ENCODE measurements at places on chromosomes 6 and 20.
A peak's percentile ranks its signal among the peaks of the same experiment; 100 is the strongest.

GRCh38 chr20:324177-325044 is 941 bp upstream of the SOX12 start:
- peak; percentile 59 for DNase-seq

DNA sequence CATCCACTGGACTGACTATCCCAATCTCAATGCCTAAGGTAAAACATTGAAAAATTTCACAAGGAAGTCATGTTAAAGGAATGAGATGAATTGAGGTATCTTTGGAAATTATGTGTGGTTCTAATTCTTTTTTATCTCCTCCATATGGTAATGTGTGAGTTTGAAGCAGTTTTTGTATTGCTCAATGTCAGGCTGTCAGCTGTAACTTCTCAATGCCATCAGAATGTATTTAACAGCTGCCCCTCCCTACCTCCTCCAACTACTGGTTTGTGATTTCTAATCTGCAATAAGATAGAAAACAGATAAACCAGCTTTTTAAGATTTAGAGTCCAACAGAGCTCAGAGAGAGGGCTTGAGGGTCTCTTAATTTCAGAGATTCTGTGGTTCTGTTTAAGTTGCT is 1005.8 kb upstream of the ADGRB3 start:
- no peak for DNase-seq

DNA sequence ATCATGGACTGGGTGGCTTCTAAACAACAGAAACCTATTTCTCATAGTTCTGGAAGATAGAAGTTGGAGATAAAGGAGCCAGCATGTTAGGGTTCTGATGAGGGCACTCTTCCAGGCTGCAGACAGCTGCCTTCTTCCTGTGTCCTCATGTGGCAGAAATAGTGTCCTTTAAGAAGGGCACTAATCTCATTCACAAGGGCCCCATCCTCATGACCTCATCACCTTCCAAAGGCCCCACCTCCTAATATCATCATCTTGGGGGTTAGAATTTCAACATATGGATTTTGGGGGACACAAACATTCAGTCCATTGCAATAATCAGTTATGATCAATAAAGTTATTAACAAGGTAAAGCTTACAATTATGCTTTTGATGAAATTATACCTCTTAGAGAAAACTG is 130.8 kb upstream of the SLC22A23 start:
- DNase-seq: no peak

DNA sequence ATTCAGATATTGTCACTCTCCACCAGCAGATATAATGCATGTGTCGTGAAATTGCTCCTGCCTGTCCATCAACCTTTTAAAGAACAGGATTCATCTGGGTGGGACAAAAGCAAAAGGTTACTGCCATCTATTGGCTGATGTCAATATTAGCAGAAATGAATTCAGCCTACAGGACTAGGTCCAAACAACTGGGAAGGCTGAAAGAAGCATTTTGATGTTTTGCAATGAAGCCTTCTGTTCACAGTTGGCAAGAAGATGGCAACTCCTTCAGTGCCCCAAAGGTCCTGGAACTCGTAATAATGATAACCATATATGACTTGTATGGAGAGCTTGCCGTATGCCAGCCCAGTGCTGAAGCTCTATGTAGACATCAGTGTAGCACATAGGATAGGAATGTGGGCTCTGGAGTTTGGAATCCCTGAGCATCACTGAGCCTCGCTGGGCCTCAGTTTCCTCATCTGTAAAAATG is 7.5 kb downstream of the BCAS1 start:
- peak; percentile 58 for DNase-seq

GRCh38 chr6:72742001-72742673 is 120.3 kb downstream of the KCNQ5 start:
- no peak for DNase-seq

GRCh38 chr6:44304282-44305199 is 8.6 kb downstream of the AARS2 start:
- DNase-seq: peak; percentile 16

DNA sequence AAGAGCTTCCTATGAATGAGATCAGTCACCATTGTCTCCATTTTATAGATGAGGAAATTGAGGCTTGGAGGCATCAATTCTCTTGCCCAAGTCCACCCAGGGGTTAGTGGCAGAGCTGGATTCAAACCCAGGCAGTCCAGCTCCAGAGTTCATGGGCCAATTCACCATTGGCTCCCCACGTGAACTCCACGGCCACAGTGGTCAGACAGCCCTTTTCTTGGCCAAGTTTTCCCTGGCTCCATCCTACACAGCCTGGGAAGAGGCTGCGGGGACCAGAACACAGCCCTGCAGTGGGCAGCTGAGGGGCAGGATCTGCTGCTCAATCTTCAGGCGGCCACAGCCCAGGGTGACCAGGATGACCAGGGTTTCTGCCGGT is 20.5 kb downstream of the TGM2 start:
- no peak for DNase-seq

DNA sequence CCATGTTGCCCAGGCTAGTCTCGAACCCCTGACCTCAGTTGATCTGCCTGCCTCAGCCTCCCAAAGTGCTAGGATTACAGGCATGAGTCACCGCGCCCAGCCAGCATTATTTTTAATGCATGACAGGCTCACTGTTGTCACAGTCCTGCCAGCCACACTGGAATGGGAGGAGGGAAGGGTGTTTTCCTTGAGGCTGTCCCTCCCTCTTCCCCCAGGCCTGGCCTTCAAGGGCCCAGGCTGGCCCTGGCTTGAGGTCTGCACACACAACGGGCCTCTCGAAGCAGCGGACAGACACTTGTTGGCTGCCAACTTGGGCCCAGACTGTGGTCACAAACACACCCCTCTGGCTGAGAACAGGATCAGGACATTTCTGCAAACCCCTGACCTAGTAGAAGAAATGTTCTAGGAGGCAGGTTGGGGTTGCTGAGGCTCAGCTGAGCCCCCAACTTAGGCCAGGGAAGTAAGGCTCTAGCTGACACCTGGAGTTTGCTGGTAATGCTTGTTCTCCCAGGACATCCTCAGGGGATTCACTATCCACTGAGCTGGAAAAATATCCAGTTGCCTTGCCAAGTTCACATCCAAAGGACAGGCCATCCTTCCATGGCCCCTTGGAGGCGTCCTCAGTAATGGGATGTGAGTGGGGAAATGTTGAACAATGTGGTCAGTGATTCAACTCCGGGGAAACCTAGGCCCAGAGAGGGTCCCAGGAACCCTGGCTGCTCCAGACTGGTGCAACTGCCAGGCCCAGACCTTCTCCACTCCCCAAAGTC is 9.9 kb downstream of the SNTA1 start:
- DNase-seq: peak; percentile 41

- DNase-seq: no peak
Observed at GRCh38 chr6:63140692-63141318, 70.5 kb upstream of the FKBP1C start.

- no peak for DNase-seq
Observed at GRCh38 chr6:17494919-17495318, 101.5 kb downstream of the CAP2 start.

DNA sequence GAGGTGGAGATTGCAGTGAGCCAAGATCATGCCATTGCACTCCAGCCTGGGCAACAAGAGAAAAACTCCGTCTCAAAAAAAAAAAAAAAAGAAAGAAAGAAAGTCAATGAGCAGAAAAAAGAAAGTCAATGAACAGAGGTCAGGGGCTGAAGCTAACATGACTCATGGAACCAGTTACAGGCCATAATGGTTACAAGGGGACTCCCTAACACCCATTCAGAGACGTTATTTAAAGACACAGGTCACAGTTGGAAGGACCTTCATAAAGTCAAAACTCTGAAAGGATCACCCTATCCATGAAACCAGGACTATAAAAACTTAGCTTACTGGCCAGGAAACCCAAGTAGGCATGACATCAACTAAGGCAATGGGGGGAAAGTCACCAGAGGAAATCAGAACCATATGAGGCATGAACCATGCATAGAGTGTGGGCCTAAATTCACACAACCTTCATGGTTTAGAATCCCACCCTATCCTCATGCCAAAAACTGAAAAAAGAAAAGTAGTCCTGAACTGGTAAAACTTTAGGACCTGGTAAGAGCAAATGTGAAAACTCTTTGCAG is 18.2 kb downstream of the FBXL4 start:
- peak; percentile 32 for DNase-seq

DNA sequence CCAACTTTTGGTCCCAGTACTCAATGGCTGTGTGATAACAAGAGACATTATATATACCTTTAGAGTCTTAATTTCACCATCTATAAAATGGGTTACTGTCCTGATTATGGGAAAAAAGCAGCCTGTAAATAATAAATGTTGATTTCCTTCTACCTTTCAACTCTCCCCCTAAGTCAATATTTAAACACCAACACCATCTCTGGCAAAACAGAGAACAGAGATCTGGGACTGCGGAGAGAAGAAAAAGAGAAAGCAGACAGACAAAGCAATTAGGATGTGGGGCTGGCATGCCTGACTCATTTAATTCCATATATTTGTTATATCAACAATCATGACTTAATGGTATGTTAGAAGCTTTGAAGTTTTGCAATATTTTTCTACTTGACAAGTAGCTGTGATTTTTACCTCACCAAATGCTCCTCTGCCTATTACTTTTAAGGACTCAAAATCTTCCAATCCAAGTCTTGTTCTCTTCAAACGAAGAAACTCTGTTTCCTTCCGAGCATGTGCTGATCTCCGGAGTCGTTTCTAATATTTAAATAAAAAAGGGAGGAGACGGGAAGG is 23.3 kb downstream of the STK38 start:
- DNase-seq: no peak

- DNase-seq: no peak
Observed at GRCh38 chr6:127784468-127784867, 116.4 kb downstream of the THEMIS start.
